ENCODE measurements at places on chromosomes 16 and 17.

DNA sequence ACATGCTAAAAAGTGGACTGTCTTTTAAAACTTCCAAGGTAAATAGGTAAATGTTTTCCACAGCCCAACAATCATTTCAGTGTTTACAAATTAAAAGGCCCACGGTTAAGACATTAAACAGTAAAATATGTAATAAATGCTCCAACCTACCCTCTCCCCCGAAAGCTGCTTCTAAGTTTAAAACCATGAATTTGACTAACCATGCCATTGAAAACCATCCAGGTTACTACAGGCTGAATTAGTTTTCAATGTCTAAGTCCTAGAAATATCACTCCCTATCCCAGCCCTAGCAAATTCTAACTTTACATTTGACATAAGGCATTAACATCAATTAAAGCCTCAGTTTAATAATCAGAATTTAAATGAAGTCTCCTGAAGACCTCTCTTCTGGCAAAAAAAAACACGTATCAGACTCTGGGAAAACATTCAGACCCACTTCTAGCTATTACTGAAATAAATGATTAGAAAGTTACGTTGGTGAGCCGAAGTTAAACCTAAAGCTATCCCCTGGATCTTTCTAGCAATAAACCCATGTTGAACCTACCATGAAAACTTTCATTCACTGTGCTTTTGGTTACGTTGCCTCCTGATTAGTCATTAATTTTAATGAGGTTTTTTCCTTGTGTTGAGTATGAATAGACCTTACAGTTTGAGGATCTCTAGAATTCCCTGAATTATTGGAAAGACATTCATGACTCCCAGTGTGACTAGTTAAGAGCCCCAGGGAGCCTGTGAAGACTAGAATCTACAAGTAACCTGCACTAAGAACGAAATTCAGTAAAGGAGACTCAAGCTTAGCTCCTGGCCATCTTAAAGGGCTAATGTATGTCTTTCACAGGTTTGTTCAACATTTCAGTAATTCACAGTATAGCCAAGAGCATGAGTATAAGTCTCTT lies 1.7 kb upstream of the POLG2 start:
- no peak for DNase-seq

- DNase-seq: no peak
Measured at GRCh38 chr17:42547001-42547461, 5.7 kb upstream of the HSD17B1 start.

- no peak for DNase-seq
Measured at GRCh38 chr17:48001197-48001596, 30.3 kb downstream of the CDK5RAP3 start.

GRCh38 chr17:75753514-75754377 lies 11.2 kb downstream of the GALK1 start:
- peak; percentile 65 for DNase-seq

- no peak for DNase-seq
Measured at GRCh38 chr16:35255816-35256215, 1796.4 kb downstream of the TP53TG3F start.
